ENCODE measurements at places on chromosomes 1 and 21. TPM values are rescaled to one million over a fixed set of nuclear protein-coding genes. Genes with fewer than 3 reads are reported as not detected.

CTSK gene
- total RNA-seq, result 2.6 TPM

DNA sequence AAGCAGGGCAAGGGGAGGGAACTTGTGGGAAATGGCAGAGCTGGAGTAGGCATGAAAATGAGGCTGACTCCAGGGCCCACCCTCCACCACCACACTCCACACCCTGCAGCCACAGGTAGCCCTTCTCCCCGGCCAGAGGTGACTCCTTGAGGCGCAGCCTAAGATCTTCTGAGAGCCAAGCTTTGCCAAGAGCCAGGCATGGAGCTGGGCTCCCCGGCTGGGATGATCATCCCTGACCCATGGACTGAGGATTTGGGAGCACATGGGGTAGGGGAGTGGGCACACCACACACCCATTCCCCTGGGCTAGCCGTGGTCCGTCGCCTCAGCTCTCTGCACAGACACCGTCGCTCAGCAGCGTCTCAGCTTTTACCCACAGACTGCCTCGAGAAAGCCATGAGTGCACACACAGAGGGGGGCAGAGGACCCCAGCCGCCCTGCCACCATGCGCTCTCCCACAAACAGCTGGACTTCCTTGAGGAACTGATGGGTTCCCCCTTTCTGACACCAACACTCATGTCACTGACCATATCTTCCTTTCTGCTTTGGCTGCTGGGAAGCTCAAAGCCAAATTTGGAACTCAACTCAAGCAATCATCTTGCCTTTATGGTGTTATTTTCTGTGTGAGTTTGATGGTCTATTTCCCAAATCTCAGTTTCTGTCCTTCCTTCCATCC lies 123.6 kb upstream of the RUNX3 start:
- no peak for DNase-seq

DNA sequence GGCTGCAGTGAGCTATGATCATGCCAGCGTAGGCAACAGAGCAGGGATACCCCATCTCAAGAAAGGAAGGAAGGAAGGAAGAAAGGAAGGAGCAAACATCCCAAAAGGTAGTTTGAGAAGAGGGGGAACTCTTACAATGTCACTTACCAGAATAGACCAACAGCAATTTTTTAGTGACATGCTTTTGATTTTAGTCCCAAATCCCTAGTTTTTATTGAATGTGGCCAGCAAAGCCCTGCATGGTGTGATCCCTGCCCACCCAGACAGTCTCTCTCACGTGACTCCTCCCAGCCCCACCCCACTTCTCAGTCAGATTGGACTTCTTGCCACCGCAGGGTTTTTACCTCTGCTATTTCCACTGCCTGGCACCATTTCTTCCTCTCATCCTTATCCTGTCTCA lies 39.8 kb upstream of the HNRNPU start:
- no peak for DNase-seq

GRCh38 chr1:8818325-8818775 lies 910 bp upstream of the RERE start:
- peak; percentile 69 for DNase-seq

All from myocyte (in vitro differentiated cells).